ENCODE measurements at places on chromosomes 2 and 18.

- no peak for DNase-seq
Observed at GRCh38 chr2:72524071-72524470, 301.8 kb downstream of the EXOC6B start.

DNA sequence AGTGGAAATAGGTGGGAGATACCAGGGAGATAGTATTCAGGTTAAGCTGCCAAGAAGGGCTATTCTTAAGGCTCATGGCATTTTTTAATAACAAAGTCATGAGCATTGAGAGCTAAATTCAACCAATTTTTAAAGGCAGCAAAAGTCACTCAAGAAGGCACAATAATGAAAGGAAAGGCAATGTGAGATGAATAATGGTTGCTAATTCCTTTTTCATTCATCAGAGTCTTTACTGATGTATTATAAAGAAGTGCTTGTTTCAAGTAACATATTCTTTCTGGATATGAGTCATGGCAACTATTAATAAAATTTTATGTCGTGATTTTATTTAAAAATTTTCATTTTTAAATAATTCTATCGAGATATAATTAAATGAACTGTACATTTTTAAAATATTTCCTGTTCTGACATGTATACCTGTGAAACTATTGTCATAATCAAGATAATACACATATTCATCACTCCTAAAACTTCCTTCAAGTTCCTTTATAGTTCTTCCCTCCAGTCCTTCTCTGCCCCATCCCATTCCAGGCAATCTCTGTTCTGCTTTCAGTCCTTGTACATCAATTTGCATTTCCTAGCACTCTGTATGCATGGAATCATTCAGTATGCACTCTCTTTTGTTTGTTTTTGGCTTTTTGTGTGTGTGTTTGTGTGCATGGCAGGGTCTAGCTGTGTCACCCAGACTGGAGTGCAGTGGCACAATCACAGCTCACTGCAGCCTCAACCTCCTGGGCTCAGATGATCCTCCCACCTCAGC lies 40.8 kb downstream of the VWC2L start:
- DNase-seq = no peak

- no peak for DNase-seq
Observed at GRCh38 chr2:83879127-83879526, 580.0 kb downstream of the SUCLG1 start.

DNA sequence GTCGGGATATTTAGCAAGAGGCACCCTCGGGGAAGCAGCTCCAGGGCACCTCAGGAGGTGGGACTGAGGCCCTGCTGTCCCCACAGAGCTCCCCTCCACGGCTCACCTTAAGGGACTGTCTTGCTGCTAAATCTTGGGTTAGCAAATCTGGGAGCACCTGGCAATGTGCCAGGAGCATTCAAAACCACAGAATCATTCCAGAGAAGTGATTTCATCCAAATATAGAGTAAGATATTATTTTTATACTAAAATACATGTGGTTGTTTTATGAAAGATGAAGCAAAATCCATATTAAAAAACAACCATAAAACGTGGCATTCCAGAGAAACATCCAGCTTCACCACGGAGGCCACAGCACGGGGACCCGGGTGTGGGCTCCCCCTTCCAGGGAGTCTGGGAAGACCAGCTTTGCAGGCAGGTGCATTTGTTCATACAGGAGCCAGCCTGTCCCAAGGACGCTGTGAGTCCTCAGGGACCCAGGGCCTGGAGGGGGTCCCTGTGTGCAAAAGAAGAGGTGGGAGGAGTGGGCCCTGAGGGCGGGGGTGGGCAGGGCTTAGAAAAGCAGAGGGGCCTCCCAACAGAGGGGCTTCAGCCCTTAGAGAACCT lies 16.3 kb downstream of the HS1BP3 start:
- no peak for DNase-seq

GRCh38 chr2:9721344-9721743 lies 90.5 kb upstream of the YWHAQ start:
- DNase-seq = no peak

GRCh38 chr18:39380866-39381265 lies 1815.3 kb upstream of the CELF4 start:
- no peak for DNase-seq

GRCh38 chr2:238462782-238463396 lies 36.2 kb downstream of the ASB1 start:
- no peak for DNase-seq

- no peak for DNase-seq
Observed at GRCh38 chr2:218878486-218878885, 2.2 kb upstream of the WNT10A start.

- no peak for DNase-seq
Observed at GRCh38 chr2:118969734-118970395, 27.9 kb downstream of the MARCO start.

- no peak for DNase-seq
Observed at GRCh38 chr18:79368681-79369080, 27.0 kb upstream of the NFATC1 start.

DNA sequence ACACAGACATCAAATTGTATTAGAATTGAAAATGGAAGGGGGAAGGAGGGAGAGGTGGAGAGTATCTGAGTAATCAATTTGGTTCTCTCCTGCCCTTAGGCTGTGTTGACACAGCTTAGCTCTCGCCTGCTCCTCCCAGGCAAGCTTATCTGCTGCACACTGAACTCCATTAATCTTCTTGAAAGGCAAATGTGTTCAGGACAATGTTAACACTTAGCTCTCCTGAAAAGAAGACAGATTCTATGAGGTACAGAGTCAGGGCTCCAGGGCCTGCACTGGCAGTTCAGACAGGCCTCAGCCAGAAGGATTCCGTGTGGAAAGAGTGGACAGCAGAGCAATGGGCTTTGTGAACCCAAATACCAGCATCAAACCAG lies 430.0 kb upstream of the TNP1 start:
- DNase-seq = no peak

DNA sequence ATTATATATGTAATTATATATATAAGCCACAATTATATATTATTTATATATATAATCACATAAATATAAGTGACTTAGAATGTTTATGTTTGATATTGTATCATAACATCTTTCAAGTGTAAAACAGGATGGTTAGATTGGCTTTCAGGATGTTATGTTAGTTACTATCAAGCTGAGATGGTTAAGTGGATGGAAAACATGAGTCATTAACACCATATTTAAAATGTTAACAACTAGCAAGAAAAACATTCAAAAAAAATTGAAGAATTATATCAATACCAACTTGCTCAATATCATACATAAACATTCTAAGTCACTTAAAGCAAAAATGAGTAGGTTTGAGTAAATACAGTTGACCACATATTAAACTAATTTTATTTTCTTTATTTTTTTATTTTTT lies 21.8 kb upstream of the RAB27B start:
- DNase-seq = no peak

DNA sequence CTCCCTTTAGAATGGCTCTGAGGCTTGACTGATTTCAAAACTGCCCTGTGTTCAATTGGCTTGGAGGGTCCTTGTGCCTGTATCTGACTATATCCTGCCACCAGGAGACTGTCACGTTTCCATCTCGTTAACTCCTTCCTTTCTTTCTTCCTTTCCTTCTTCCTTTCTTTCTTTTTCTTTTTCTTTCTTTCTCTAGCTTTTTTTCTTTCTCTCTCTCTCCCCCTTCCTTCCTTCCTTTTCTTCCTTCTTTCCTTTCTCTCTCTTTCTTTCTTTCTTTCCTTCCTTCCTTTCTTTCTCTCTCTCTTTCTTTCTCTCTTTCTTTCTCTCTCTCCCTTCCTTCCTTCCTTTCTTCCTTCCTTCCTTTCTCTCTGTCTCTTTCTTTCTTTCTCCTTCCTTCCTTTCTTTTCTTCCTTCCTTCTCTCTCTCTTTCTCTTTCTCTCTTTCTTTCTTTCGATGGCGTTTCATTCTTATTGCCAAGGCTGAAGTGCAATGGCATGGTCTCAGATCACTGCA lies 38.1 kb upstream of the EML6 start:
- no peak for DNase-seq

DNA sequence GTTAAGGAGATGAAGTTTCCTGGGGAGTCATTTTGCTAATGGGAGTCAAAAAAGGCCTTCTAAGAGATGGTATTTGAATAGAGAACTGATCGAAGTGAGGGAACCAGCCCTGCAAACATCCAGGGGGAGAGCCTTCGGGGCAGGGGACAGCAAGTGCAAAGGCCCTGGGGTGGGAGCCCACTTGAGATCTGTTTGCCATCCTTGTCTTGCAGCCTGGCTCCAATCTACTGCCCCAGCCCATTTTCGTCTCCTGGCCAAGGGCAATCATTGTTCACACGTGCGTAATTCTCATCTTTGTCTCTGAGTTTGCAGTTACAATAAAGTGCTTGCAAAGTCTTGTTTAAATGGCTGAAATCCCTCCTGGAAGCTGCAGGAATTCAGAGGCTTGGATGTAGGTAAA lies 43.1 kb upstream of the AFF3 start:
- DNase-seq = no peak

DNA sequence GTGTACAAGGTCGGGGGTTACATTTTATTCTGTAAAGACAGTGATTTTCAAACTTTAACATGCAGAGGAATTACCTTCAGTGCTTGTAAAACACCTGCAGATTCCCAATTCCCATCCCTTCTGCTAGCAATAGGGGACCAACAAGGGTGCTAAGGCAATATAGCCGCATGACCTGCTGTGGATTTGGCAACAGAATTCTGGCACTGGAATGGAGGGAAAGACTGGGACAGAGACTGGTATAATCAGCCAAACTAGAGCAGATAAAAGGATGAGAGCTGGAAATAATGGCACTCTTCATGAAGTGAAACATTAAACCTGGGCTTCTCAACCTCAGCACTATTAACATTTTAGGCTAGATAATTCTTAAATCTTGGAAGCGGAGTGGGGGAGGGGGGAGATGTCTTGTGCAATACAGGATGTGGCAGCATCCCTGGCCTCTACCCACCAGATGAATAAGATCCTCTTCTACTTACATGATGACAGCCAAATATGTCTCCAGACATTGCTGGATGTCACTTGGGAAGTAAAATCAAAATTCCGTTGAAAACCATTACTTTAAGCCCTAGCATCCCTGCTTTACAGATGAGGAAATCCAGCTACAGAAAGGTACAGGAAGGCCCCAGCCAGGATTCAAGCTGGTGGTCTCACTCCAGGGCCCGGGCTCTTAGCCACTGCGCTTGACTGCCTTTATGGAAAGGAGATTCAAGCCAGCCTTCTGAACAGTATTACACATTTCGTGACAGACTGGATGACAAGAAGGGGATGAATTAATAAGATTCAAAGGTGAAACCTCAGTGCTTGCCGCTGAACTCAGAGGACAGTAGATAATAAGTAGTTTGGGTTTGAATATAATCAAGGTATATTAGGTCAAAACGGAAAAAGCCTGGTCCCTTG lies 1.7 kb downstream of the EVA1A start:
- no peak for DNase-seq

- DNase-seq = no peak
Observed at GRCh38 chr2:37831081-37831780, 93.9 kb upstream of the RMDN2 start.

Data from pons (tissue), 1 donor.